ENCODE measurements at places on chromosomes 16 and 17.

DNA sequence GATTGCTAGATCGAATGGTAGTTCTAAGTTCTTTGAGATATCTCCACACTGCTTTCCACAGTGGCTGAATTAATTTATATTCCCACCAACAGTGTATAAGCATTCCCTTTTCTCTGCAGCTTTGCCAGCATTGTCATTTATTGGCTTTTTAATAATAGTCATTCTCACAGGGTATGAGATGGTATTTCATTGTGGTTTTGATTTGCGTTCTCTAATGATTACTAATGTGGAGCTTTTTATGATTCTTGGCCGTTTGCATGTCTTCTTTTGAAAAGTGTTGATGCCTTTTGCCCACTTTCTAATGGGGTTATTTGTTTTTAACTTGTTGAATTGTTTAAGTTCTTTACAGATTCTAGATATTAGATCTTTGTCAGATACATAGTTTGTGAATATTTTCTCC, 36.5 kb upstream of the BCAS3 start:
- no peak for DNase-seq

DNA sequence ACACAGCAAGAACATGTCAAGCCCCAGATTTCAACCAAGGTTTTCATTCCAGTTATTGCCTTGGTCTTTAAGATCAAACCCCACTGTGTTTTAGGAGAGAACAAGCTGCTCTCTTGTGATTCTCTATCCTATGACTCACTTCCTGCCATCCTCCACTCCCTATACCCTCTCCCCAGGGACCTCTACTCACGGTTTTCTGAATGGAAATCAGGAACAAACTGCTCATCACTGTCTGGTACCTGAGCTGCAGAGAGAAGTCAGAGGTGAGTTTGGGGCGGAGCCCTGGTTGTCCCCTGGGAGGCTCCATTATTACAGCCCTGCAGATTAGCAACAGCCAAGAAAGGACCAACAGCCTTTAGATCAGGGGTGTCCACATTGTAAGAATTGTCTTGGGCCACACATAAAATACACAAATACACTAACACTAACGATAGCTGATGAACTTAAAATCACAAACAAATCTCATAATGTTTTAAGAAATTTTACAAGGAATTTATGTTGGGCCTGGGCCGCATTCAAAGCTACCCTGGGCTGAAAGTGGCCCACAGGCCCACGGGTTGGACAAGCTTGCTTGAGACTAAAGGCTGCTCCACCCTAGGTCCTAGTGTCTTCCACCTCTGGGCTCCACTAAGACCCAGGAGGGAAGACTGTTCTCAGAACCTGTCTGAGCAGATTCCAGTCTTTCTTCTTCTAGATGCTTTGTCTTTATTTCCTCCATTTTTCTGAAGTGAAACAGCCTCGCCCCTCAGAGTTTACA, 9.7 kb downstream of the ETV4 start:
- no peak for DNase-seq

GRCh38 chr17:67686241-67686640, 31.5 kb upstream of the NOL11 start:
- DNase-seq = no peak

- DNase-seq = no peak
These were observed 11.6 kb downstream of the HS3ST3B1 start for GRCh38 chr17:14312522-14312921.

- DNase-seq = no peak
These were observed 402.8 kb upstream of the RBFOX1 start for GRCh38 chr16:6929868-6930267.

DNA sequence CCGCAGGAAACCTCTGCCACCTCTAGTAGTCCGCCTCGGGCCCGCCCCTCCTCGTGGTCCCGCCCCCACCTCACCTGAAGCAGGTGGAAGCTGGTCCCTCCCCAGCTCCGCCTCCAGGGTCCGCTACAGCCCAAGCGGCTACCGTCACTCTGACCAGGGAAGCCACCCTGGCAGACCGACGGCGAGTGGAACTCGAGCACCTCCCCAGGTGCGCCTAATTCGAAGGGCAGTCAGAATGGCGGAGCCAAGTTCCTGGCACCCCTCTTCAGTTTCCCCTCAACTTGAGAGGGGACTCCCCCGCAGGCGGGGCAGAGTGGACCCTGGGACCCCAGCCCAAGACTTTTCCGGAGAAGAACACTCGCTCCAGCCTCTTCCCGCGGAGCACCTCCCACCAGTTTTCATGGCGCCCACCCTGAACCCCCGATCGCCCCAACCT, 507 bp downstream of the FHOD1 start:
- DNase-seq = no peak

DNA sequence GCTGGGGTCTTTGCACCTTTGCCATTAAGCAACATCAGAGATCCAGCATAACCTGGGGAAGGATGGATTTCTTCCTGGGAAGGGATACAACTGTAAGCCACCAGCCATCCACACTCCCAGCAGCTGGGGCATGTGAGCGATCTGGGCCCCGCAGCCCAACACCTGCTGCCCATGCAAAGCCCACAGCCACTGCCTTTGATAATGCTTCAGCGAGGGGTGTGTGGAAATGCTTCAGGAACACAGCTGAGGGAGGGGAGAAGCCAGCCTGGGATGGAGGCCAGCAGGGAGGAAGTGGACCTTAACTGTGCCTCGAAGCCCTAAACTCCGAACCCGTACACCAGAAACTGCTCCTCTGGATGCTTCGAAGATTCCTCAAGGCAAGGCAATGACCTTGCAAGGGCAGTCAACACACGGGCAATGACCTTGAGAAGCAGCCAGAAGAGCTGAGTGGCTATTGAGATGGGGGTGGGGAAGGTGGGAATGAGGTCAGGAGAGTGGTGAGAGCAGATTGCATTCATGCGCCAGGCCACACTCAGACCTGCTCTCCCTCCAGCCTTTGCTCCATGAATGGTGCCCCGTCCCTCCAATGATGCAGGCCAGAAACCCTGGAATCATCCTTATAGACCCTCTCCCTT, 49.1 kb downstream of the KATNIP start:
- no peak for DNase-seq

DNA sequence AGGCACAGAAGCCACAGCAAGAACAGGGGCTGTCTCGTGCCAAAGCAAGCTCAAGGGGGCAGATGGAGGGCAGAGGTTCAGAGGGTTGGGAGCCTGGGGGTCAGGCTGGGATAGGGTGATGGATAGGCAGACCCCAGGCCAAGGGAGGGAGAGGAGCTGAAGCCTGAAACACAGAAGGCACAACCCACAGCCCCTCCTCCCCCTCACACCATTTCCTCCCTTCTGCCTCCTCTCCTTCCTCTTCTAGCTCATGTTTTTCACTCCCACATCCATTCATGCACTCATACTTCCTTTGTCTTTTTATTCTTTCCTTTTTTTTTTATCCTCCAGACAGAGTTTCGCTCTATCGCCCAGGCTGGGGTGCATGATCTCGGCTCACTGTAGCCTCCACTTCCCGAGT, 61.1 kb downstream of the SOCS1 start:
- DNase-seq = no peak

GRCh38 chr17:36721560-36722120, 120.3 kb downstream of the MRM1 start:
- no peak for DNase-seq

- peak; percentile 79 for DNase-seq
These were observed 3.3 kb upstream of the CDK5R1 start for GRCh38 chr17:32483451-32484019.

GRCh38 chr16:24996301-24996700, 18.9 kb downstream of the ARHGAP17 start:
- no peak for DNase-seq

DNA sequence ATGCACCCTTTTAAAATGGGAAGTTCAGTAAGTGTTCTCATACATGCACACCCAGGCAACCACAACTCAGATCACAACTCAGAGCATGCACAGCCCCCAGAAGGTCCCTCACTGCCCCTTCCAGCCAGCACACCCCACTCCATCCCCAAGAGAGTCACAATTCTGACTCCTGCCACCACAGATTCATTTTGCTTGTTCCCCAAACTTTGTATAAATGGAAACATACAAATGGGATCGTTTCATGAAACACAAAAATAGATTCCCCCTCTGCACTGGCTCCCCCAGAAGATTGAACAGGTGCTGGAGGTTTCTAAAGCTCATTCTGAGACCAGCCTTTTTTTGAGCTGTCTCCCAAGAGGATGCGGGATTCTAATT, 3.3 kb upstream of the TNFRSF13B start:
- DNase-seq = no peak

GRCh38 chr17:81128338-81128737, 37.0 kb upstream of the PVALEF start:
- DNase-seq = no peak

DNA sequence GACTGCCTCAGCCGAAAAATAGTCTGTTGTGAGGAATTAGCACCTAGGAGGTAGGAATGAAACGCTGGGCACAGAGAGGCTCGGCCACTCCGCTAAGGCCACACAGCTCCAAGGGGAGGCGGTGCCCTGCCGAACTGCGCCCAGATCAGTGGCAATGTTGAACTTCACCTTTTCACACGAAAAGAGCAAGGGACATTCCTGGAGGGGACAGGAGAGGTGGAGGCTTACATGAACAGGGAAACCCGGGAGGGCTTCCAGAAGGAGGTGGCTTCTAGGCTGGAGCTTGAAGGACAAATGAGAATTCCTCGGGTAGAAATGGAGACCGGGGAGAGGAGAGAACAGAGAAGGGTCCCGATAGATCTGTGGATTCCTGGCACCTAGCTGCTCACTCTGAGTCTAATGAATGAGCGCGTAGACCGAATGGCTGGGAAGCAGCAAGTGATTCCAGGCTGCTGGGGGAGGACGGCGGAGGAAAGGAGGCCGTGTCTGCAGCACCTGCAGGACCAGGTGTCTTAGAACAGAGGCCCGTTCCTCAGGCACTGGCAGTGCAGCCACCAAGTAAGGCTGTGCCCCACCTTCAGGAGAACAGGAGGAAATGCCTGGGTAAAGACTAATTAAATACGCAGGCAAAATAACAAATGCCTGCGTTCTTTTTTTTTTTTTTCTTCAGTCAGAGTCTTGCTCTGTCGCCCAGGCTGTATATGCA, 722 bp upstream of the SLC38A10 start:
- peak; percentile 19 for DNase-seq

- DNase-seq = no peak
These were observed 139.8 kb upstream of the ELAC2 start for GRCh38 chr17:13157656-13158055.

- DNase-seq = no peak
These were observed 11.9 kb upstream of the SP6 start for GRCh38 chr17:47862621-47863440.

DNA sequence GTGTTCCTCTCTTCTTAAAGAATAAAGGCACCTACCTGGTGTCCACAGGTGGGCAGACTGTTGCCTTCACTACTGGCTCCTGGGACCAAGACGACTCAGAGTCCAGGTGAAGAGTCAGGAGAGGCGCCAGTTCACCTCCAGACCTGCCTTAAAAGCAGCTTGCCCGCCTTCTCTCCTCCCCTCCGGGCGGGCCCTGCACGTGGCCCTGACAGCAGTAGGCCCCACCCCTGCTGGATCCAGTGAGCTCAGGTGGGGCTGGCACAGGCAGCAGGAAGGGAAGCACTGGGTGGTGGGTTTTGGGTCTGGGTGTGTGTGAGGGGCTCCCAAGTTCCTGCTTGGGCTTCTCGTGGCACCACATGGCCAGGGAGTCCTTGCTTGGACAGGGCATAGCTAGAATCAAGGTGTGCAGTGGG, at the start of gene TNS4:
Gene TNS4, minus strand, starts transcription at position 125 of the 413 bp plus-strand sequence. CDS start 5,198 bp downstream, outside the sequence.
- DNase-seq = no peak

GRCh38 chr17:13864521-13864920, 204.8 kb upstream of the COX10 start:
- no peak for DNase-seq

DNA sequence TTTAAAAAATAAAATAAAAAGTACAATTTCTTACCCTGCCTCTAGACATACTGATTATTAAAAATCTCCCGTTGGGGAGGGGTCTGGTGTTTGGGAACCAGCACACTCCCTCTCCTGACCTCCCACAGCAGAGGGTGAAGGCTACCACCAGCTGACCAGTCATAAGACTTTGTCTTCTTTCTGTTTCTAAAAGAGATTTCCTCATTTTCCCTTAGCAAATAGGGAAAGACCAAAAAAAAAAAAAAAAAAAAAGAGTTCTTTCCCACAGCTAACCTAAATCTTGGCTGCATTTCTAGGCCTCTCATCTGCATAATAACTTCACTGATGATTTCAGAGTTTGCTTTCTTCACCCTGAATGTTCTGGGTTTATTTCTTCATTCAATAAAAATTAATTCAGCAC, 30.3 kb downstream of the CDK5RAP3 start:
- DNase-seq = no peak

DNA sequence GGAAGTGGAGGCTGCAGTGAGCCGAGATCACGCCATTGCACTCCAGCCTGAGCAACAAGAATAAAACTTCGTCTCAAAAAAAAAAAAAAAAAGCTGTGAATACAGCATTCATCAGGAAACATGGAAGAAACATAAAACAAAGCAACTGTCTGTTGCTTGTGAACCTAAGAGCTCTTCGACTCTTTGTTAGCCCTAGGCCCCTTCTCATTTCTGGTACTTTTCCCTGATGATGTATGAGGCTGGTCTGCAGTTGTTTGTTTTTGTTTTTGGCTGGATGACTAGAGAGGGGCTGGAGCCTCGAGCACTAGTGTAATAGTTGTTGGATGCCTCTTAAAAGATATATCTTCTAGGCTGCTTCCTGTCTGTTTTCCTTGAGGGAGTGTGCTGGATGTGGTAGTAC, 113.5 kb downstream of the MAP2K6 start:
- DNase-seq = no peak

- DNase-seq = no peak
These were observed 130.2 kb upstream of the CHMP6 start for GRCh38 chr17:80861418-80861815.

DNA sequence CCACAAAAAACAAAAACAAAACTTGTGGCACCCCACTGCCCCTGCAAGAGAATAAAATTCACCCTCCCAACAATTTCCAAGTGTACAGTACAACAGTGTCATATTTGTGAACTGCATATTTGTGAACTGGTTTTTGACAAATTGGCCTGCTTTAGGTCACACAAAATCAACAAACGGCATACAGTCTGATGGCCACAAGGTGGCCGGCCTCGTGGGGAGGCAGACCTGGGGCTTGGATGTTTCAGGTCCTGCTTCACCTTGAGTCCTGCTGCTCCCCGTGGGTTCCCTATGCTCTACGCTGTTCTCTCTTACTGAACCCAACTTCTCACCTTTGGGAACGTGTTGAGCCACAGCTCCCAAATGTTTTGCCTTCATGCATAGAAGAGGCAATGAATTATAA, 102.2 kb downstream of the CDK5R1 start:
- no peak for DNase-seq

Data from DMS 273 treated with DMSO at 0.1 percent for 48 hours (cell line).